ENCODE measurements at places on chromosomes 2 and 18. TPM values are rescaled to one million over a fixed set of nuclear protein-coding genes. Genes with fewer than 3 reads are reported as not detected.
A peak's percentile ranks its signal among the peaks of the same experiment; 100 is the strongest.

DNA sequence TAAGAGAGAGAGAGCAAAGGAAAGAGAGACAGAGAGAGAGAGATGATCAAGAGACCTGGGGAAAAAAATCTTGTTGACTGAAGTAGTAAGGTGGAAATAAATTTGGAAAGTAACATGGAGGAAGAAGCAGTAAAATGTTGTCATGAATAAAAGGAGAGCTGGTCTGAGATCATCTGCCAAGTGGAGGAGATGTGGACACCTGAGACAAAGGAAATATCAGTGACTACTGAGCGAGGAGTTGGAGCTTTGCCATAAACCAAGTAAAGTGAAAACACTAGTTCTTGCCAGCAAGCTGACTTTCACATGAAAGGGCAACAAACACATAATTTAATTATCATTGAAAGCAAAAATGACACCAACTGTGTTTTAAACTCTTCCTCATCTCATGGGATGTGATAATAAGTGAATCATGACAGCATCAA, 49.0 kb upstream of the DSG1 start:
- DNase-seq = no peak

GALNT13 gene
- 0.16 TPM for total RNA-seq

GRCh38 chr2:176084611-176085119, 903 bp upstream of the EVX2 start:
- no peak for DNase-seq

CNDP1 gene
- not detected for total RNA-seq

- no peak for DNase-seq
These were observed 73.6 kb downstream of the ARL6IP6 start for GRCh38 chr2:152791979-152792378.

GRCh38 chr2:54516842-54517241, 60.7 kb downstream of the SPTBN1 start:
- DNase-seq = no peak

DNA sequence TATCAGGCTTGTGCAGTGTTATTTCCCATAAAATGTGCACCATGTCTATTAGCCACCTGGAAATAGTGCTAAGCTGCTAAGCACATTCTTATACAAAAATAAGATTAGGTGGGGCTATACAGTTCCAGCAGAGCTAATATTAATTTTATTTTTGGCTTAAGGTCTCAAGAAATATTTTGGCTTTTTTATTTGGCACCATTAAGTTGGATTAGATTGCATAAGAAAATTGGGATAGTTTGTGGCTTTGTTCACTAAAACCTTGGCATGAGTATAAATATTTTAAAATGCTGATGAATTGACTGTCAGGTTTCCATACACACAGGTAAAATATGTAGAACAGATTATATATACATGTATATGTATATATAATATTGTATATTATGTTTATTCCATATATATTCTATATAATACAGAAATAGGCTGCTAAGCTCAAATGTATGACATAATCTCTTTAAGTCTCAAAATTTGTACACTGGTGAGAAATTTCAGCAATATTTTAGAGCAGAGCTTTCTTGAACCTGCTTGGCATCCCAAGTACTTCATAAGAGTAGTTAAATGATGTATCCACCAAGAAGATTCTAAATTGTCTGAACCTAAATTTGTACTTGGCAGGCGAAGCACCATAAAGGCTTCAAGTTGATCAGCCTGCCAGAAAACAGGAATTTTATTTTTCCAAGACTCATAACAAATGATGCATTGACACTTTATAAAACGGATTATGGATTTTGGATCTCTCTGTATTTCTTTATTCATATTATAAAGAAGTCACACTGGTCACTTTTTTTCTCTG, 32.6 kb downstream of the CCDC102B start:
- DNase-seq = no peak

DNA sequence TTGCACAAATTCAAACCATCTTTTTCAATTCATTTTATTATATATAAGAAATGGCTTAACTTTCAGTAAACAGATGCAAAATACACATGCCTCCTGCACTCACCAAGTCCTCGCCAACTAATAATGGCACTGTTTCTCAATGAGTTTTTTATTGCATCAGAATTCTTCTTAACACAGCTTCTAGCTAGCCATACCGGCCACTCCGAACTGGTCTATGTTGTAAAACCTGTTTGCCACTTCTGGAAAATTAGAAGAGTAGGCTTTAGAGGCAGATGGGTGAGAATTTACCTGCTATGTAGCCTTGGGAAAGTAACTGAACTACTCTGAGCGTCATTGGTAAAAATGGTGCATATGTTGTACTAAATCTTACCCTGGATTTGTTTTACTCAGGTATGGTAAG, 100.6 kb upstream of the LHCGR start:
- DNase-seq = no peak

DNA sequence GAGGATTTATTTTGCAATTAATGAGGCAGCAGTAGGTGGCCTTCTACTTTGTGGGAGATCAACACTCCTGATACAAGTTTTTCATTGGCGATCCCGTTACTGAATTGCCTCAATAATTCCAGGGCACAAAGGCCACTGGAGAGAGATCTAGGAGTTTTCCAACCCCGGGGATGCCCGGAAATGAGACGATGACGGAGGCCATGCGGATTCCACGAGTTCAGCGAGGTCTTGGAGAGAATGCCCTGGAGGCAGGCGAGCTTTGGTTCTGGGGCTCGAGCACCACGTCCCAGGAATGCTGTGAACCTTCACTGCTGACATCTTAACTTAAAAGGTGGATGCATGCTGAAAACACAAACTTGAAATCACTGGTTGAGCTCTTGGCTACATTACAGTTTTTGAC, 74.2 kb downstream of the LDLRAD4 start:
- no peak for DNase-seq

DNA sequence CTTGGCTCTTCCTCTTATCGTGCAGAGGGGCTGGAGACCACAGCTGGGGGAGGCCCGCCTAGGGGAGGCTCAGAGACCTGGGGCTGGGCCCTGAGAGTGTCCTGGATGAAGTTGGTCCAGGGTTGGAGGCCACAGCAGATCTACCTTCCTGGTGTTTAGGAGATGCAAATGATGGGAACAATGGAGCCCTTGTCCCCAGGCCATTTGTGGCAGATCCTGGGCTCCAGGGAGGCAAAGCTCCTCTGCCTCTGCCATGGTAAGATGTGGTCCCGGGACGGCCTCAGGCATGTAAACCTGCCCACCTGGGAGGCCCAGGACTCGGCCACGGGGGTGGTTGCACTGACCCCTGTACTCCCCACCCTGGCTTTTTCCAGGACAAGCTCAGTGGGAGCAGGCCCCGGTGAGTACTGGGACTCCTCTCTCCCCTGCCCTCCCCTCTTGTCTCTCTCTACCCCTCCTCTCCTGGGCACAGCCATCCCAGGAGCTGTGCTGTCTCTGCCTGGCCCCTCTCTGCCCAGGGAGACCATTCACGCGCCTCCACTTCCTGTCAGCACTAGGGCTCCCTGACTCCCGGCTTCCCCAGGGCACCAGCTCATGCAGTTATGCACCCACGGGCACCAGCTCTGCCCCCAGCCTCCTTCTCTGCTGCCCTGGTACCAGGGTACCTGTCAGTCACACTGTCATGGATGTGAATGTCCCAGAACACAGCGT, 10.9 kb downstream of the SH2D6 start:
- DNase-seq = no peak

GRCh38 chr2:119367472-119368099, 809 bp downstream of the DBI start:
- peak; percentile 69 for DNase-seq

GALNT5 gene
- total RNA-seq = not detected

GAL3ST2 gene
- 0.31 TPM for total RNA-seq

DNA sequence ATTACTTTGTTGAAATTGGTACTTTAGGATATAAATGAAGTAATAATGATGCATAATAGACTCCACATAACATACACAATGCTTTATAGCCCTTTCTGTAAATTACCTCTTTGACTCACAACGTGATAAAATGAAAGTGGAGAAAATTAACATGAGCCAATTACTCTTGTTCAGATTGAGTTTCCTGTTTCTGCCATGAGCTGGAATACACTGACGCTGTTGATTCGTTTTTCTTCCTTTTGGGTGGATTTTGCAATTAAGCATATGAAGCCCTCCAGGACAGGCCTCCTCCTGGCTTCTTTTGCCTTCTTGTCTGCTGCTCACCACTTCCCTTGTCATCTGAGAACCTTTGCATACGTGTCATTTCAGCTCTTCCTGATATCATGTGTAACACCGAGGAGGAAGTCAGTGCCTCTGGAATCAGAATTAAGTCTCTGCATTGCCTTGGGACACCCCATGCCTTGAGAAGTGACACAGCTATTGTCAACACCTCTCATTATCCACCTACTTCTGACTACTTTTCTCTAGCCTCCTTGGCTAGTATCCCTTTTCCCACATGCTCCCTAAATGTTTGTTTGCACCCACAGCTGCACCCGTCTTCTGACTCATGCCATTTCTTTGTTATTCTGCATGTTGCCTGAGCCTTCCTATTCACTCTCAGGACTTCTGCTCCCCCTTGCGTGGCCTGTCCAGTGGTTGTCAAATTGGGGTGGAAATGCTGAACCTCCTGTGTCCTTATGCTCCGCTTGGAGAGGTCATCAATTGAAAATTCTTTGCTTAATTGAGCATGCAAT, 134.1 kb downstream of the FMNL2 start:
- DNase-seq = no peak

DNA sequence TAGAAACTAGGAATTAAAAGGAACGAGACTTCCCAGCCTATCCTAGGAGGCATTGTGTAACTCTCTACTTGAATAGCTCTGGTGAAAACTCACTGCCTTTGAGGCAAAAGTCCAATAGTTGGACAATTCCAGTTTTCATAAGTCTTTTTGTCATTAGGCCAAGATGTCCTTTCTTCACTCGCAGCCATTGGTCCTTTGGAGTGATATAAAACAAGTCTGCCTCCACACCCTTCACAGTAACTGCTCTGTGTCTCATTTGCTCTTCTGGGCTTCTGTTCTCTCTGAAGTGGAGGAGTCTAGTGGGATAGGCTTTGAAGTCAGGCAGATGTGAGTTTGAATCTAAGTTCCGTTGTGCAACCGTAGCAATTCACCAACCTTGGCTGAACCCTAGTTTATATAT, 28.2 kb downstream of the ANTXR1 start:
- no peak for DNase-seq

DNA sequence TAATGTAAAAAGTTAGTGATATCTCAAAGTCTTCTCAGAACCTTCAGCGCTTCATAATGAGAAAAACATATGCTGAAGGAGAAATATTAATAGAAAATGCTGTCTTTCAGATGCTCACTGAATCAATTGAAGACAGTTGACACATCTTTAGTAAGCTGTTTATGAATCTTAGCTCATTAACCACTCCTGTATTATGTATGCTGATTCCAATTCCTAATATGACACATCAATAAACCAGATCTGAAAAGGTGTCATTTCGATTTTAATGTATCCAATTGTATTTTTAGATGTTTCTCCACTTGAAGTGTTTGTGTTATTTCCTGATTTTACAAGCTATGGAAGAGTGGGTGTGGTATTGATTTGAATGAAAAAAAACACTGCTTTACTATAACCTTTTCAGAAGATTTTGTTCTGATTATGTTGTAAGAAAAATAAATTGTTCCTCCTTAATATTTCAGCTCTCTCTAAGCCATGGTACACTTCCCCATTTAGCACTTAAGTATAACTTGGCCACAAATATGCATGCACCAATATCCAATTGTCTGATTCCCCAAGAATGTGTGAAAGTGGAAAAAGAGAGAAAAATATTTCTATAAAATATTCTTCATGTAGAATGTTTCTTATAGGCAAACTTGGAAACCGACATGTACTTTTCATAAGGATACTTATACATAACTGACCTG, 569.8 kb downstream of the ARHGAP15 start:
- no peak for DNase-seq

UPP2 gene
- total RNA-seq = not detected

- DNase-seq = no peak
These were observed 276.0 kb downstream of the NCKAP5 start for GRCh38 chr2:133292259-133292658.

C2orf15 gene
- 1.0 TPM for total RNA-seq

DNA sequence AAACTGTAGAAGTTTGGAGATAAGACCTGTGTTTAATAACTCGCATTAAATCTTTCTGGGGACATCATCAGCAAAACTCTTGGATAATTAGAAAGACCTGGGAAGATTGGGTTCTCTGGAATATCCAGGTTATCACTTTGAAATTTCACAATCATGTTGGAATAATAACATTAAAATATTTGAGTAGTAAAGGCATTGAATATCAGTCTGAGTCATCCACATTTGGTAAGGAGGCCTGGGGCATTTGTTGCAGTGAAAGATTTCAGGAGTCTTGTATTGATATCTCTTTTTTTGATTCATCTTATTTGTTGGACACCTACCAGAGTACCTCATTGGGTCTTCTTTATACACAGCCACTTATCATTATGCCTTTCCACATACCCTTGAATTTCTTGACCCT, 95.9 kb downstream of the EPB41L5 start:
- DNase-seq = no peak

- DNase-seq = no peak
These were observed 64.1 kb upstream of the SPHKAP start for GRCh38 chr2:228245601-228246000.

GRCh38 chr2:69477627-69478026, 40.4 kb upstream of the NFU1 start:
- no peak for DNase-seq

DNA sequence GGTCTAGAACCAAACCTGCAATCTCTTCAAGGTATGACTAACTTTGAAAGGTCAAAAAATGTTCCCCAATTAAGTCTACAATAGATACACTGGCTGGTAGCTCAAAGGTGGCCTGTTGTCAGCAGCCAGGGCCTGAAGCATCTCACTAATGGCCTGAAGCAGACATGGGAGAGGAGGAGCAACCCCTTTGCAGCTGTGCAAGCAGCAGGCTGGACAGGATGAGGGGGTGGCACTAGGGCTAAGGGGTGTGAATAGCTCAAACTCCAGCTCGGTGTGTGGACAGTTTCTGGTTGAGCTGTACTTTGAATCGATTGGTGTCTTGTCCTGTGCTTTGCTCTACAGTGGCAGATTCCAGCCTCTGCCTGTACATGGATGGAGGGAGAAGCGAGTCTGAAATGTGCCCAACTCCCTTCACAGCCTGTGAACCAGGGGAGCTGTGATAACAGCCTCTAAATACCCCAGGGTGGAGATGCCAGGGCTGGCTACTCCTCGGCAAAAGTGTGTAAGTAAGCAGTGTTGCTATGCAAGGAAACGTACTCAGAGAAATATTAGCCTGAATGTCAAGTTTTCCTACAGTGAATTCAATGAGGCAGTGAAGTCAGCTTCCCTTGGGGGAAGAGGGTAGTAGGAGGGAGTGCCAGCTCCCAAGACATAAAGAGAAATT, 34.7 kb upstream of the DTNB start:
- no peak for DNase-seq

INO80B gene
- 30.9 TPM for total RNA-seq

- no peak for DNase-seq
These were observed 131.4 kb downstream of the ACOXL start for GRCh38 chr2:110863726-110864125.

- no peak for DNase-seq
These were observed 736.2 kb upstream of the GCFC2 start for GRCh38 chr2:76446872-76447271.

All from activated naive CD8-positive, alpha-beta T cell treated with anti-CD3 and anti-CD28 coated beads for 36 hours (primary cell).